Karpas-422 (cell line): ENCODE measurements at places on chromosomes 7 and 10. TPM values are rescaled to one million over a fixed set of nuclear protein-coding genes. Genes with fewer than 3 reads are reported as not detected.

GRCh38 chr10:69685426-69685801, 55.4 kb downstream of the FAM241B start:
- no peak for DNase-seq

DNA sequence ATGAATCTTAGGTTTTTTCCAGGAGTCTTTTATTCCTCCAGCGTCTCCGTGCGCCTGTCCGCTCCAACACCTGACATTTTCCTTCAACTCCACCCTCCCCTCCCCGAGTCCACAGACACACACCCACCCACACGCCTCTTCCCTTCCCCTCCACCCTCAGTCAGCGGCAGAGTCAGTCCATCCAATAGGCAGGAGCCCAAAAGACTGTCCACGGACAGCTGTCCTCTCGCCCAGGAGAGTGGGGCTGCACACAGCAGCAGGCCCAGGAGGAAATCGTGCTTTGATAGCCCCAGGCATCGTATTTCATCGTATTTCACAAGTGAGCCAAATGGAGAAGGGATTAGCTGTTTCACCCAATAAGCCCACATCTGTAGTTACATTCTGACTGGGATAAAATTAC, 285.1 kb downstream of the ZEB1 start:
- DNase-seq: no peak

DNA sequence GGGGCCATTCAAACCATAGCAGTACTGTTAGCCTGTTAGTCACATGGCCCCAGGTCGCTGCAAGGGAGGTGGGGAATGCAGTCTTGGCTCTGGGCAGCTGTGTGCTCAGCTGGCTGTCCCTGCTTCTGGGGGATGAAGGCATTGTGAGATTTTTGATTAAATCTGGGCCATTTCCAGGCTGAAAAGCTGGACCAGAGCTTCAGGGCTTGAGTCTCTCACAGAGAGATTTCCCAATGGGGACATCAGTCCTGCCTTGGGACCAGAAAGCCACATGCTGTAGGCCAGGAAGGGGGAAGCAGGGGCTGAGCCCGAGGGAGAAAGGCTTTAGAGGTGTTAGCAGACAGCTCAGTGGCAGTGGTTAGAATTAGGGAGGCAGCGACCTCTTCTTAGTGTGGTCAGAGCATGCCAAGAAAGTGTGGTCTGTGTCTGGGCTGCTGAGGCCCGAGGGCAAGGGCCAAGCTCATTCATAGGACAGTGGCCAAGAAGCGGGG, 33.6 kb downstream of the PALD1 start:
- no peak for DNase-seq

- no peak for DNase-seq
Observed at GRCh38 chr10:118708571-118708970, 46.2 kb downstream of the CACUL1 start.

DNA sequence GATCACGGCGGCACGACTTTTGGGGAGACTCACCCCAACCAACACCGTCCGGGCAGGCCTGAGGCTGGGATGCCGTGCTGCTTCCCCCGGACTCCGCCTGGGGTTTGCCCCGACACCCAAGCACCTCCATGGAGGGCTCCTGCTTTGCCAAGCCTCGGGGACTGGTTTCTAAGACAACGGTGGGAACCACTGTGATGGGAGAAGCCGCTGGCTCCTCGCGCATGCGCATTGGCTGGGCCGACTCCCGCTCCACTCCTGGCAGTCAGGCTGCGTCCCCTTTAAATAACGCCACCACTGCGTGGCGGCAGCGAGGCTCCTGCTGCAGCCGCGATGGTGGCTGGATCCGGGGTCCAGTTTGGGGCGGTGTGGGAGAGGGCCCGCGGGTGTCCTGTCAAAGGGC, 201.0 kb downstream of the ZNF716 start:
- DNase-seq: no peak

- DNase-seq: no peak
Observed at GRCh38 chr7:44639671-44640321, 33.4 kb downstream of the OGDH start.

DNA sequence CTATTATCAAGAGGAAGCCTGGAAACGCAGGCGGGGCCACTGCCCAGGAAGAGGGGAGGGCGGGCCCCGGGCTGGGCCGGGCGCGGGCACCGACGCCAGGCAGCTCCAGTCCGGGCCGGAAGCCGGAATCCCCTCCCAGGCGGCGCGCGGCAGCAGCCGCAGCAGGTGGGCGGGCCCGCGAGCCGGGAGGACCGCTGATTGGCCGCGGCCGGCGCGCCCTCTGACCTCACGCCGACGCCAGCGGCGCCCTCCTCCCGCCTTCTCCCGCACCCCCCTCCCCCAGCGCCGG, 438 bp downstream of the BCL7B start:
- peak; percentile 96 for DNase-seq

DNA sequence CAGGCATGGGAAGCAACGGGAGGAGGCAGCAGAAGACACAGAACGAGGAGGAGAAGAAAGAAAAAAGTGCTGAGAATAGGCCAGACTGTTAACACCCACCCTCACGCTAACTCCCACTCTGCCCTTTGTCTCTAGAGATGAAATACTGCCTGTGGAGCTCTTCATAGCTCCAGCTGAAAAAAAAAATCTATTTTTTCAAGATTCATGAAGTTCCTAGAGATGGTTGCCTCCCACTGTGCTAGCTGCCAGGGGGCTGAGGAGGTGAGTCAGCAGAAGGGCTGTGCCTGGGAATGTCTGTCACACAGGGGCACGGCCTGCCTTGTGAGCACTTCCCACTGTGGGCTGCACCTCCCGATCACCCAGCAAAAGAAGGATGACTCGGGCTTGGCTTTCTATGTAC, 144.5 kb downstream of the RNF216 start:
- no peak for DNase-seq

GRCh38 chr7:93622036-93623033, 47.8 kb upstream of the CALCR start:
- peak; percentile 65 for DNase-seq

- DNase-seq: no peak
Observed at GRCh38 chr10:90041585-90041984, 340.2 kb downstream of the KIF20B start.

The TRPV6 gene
- 0.07 TPM in 1 of 2 replicates, not detected in the other for total RNA-seq

The DNAAF5 gene
- 21.0 and 22.6 TPM in 2 replicates for total RNA-seq

The ABCB1 gene
- total RNA-seq: not detected in 2 replicates

The ICA1 gene
- 0.19 TPM in 1 of 2 replicates, not detected in the other for total RNA-seq
